ENCODE measurements at places on chromosomes 3 and 15.

DNA sequence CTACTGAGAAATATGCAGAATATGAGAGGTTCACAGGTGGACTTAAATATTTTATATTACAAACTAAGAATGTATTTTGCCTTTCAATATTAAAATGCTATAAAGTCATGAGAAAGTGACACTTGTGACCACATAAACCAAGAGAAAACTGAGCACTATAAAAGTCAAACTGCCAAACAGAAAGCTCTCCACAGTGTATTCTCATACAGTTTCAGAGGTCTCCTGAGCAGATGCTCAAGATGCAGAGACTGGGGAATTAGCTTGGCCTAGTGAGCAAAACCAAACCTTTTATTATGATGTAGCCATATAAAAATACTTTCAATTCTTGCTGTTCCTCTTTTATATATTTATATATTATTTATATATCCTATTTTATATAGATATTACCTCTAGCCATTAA is 227.8 kb downstream of the TBC1D5 start:
- no peaks in the 10 kb centered on the region for H3K27me3 ChIP-seq
- no peak overlapping the region for H3K4me3 ChIP-seq
- H3K36me3 ChIP-seq, result no peaks in the 10 kb centered on the region

- peak; percentile 87 for DNase-seq
- H3K4me1 ChIP-seq, result peaks cover 7% of the 10 kb centered on the region
- H3K27me3 ChIP-seq, result no peaks in the 10 kb centered on the region
- H3K36me3 ChIP-seq, result no peaks in the 10 kb centered on the region
Measured at GRCh38 chr15:82709081-82709420, 624 bp downstream of the AP3B2 start.

- no peaks in the 10 kb centered on the region for H3K27me3 ChIP-seq
- DNase-seq, result peak; percentile 2
- H3K36me3 ChIP-seq, result no peaks in the 10 kb centered on the region
- no peak overlapping the region for H3K27ac ChIP-seq
Measured at GRCh38 chr3:150917951-150918350, 12.7 kb upstream of the MINDY4B start.

GRCh38 chr15:63306492-63307073 is 29.2 kb downstream of the APH1B start:
- H3K4me3 ChIP-seq, result no peak overlapping the region
- no peaks in the 10 kb centered on the region for H3K4me1 ChIP-seq
- DNase-seq, result no peak
- no peak overlapping the region for H3K27ac ChIP-seq
- H3K36me3 ChIP-seq, result no peaks in the 10 kb centered on the region

- DNase-seq, result peak; percentile 56
- peak overlapping the region; percentile 83 for H3K4me3 ChIP-seq
- peaks cover 2% of the 10 kb centered on the region for H3K27me3 ChIP-seq
- H3K27ac ChIP-seq, result no peak overlapping the region
Measured at GRCh38 chr3:97822359-97822775, 556 bp downstream of the CRYBG3 start.

Data from mesendoderm (in vitro differentiated cells).